ENCODE measurements at places on chromosomes 3 and 15. TPM values are rescaled to one million over a fixed set of nuclear protein-coding genes. Genes with fewer than 3 reads are reported as not detected.

The SEMA5B gene
- not detected for total RNA-seq

The NPAP1 gene
- total RNA-seq = not detected

The EIF2B5 gene
- total RNA-seq = 35.4 TPM

The SYNM gene
- 5.6 TPM for total RNA-seq

The CLRN1 gene
- not detected for total RNA-seq

The SPTBN5 gene
- total RNA-seq = 0.69 TPM

The MUC13 gene
- 0.17 TPM for total RNA-seq

The RETNLB gene
- not detected for total RNA-seq

The PLA2G4D gene
- not detected for total RNA-seq

DNA sequence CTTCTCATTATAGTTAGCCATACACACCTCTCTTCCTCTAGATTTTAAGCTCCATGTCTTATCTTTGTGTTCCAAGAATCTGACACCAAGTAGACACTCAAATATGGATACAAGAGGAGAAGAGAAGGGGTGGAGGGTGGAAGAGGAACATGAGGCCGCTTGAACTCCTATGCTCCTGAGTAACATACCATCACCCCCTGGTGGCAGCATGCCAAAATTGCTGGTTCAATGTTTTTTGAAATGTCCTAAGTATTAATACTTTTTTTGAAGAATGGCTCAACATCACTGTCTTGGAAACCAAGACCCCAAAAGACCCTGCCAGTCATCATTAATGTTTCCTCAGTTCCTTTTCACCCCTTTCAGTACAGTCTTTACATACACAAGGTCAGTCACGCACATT, 71.8 kb upstream of the HACD2 start:
- DNase-seq = no peak

GRCh38 chr3:160001850-160002623, 13.4 kb downstream of the IL12A start:
- DNase-seq = peak; percentile 38

DNA sequence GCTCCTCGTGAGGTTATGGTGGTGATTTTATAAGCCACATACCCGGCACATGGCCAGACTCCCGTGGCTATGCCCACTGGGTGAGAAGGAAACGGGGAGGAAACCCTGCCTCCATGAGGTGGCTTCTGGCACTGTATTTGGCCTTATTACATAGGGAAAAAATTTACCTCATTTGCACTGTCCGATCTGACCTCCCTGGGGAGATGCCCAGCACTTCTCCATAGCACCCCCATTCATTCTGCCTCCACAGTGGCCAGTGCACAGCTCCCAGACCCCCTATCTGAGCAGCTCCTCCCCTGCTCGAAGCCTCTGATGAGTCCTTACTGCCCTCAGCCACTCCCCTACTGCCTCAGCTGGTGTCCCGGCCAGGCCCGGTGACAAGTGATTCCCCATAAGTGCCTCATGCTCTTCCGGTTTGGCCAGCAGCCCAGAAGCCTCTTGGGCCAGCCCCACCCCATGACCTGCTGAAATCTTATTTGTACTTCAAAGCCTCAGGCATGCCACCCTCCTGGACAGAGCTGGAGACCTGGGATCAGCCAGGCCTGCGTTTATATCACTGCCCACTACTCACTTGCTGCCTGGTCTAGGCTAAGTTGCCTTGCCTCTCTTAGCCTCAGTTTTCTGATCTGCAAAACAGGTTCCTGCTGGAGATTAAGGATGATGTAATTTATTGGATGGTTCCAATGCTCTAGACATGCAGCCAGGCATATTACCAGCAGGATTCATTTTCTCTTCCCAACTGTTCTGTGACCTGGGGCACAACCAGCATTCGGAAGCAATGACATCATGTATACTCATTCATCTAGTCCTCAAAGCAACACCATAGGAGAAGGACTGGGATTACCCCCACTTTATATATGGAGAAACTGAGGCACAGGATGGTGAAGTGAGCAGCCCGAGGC, 30.6 kb upstream of the SLC6A6 start:
- DNase-seq = peak; percentile 54

DNA sequence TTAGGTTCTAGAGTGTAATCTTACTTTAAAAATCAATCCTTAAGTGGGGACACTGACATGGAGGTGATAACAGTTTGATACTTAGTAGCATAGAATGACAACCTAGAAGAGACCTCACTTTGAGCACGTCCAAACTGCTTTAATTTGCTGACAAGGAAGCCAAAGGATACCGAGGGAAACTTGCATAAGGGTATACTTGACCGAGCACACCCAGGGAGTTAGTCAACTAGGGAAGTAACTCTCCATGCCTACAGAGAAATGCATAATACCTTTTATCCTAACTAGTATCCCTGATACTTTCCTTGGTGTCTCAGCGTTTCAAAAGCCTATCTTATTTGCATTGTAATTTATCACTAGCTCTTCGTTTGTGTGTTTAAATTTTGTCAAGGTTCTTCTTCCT, 5.5 kb upstream of the TPRG1 start:
- DNase-seq = no peak

DNA sequence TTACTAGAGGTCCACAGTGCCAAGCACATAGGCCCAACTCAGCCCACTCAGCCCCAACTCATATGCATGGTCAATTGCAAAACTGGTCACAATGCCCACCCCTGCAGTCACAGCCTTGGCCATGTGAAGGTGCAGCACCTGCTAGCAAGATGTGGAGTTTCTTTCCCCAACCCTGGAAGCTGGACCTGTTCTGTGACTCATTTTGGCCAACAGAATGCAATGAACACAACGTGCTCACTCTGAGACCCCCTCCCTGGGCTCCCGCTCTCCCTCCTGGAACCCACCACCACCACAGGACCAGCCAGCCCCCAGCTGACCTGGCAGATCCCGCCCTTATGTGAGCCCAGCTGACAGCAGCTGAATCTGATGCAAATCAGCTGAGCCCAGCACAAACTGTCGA, 34.4 kb downstream of the ALDH1L1 start:
- no peak for DNase-seq

DNA sequence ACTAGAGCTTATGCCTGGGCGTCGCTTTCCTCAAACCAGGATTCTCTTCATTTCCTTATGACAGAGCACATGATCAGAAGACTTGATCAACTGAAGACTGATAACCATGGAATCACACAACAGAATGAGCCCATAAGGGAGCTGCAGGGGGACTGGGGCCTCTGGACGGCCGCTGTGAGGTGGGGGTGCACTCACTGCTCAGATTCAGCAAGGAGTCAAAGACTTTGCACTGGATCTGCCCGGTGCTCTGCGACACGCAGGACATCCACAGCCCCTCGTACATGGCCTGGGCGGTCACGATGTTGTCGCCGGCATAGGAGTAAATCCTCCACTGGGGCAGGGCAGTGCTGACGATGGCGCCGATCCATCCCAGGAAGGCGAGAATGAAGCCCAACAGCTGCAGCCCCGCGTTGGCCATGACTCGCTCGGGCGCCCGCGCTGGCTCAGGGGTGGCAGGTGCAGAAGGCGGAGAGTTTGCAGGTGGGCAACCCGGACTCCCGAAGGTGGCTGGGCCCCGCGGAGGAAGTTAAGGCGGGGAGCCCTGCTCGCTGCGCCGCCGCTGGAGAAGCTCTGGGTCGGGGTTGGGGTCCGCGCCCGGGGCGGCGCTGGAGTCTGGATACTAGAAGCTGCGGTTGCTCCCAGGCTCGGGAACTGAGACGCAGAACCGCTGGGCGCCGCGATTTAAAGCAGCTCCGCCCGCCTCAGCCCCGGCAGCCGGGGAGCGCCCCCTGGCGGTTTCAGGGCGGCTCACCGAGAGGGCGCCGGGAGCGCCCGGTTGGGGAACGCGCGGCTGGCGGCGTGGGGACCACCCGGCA, at the start of gene CLDN1:
CLDN1 (minus strand) TSS at position 658 of the 815 bp plus-strand sequence; CDS start at position 418, 240 bp downstream.
- DNase-seq = peak; percentile 63

- DNase-seq = no peak
These were observed 4.3 kb downstream of the CSRNP1 start for GRCh38 chr3:39149059-39149455.

GRCh38 chr15:45799508-45799907, 164.7 kb downstream of the SQOR start:
- DNase-seq = no peak

- no peak for DNase-seq
These were observed 244.7 kb upstream of the ST8SIA2 start for GRCh38 chr15:92149029-92149428.

DNA sequence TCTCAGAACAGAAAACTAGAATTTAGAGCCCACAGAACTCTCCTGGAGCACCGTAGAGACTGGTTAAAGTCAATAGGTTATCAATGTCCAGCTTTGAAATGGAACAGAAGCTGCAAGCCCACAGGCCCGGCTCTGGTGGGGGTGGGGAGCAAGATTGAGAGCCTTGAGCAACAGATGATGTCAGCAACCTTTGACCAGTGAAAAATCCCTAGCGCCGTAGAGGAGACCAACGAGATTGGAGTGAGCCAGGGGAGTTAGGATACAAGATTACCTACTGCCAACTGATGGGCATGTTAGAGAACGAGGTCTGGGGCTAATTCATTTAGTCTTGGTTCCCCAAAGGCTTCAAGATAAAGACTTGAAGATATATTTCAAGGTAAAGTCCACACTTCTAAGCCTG, 345.5 kb upstream of the LMCD1 start:
- no peak for DNase-seq

- DNase-seq = no peak
These were observed 34.1 kb downstream of the TSPAN3 start for GRCh38 chr15:77036537-77037387.

GRCh38 chr3:169432708-169433432, 230.6 kb downstream of the MECOM start:
- no peak for DNase-seq

GRCh38 chr3:154981664-154982063, 98.5 kb upstream of the MME start:
- DNase-seq = no peak

DNA sequence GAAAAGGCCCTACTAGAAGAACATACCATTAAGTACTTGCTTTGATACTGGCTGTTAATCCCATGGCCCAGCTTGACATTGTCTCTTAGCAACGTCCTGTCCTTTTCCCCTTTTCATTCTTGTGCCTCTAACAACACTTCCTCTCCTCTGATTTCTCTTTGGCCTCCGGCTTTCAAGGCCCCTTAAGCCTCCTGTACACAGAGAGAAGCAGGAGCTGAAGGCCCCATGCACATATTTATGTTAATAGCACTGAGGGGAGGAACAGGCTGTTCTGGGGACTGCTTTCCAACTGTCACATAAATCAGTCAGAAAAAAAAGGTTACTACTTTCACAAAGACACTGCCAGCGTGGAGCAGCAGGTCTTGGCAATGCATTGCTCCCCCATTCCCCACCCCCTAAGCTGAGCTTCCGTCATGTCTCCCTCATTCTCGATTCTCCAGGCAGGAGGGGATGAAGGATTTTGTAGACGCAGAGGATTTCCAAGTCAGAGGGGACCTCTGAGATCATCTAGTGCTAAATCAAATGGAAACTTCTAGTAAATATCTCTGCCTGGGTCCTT, 257.4 kb upstream of the ADAMTS9 start:
- no peak for DNase-seq

DNA sequence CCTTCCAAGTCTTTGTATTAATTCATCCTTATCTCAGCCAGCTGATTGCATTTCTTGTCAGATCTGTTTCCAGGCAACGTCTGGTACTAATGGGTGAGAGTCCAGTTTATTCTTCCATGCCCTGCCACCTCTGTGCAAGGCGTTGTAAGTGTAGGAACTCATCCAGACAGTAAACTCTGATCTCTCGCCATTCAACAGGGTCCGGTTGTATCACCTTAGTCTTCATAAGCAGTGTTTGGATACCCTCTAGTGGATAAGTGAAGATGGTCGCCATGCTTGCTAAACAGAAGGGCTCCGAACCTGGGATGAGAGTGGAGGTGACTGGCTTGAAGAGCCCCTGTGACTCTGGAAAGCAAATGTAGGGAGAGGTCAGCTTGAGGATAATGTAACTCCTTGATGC, 51.6 kb upstream of the CMTM7 start:
- peak; percentile 52 for DNase-seq

GRCh38 chr3:49310677-49311076, 29.2 kb downstream of the USP4 start:
- DNase-seq = no peak

DNA sequence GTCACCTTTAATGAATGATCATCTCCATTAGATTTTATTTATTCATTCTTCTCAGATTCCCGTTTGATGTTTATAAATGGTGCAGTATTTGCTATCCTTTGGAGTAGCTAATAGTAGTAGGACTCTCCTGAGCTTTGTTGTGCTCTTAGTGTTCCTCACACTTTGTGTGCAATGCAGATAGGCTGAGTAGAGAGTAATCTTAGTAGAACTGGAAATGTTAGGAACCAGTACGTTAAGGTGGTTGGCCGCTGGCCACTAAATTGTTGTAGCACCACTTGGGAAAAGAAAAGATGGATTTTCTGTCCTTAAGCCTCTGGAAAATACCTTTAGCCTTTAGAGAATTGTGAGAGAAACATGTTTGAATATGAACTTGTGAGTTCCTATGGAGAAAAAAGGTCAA, 19.9 kb upstream of the EBLN2 start:
- DNase-seq = no peak

- DNase-seq = no peak
These were observed 67.4 kb upstream of the FNDC3B start for GRCh38 chr3:171971919-171972514.

DNA sequence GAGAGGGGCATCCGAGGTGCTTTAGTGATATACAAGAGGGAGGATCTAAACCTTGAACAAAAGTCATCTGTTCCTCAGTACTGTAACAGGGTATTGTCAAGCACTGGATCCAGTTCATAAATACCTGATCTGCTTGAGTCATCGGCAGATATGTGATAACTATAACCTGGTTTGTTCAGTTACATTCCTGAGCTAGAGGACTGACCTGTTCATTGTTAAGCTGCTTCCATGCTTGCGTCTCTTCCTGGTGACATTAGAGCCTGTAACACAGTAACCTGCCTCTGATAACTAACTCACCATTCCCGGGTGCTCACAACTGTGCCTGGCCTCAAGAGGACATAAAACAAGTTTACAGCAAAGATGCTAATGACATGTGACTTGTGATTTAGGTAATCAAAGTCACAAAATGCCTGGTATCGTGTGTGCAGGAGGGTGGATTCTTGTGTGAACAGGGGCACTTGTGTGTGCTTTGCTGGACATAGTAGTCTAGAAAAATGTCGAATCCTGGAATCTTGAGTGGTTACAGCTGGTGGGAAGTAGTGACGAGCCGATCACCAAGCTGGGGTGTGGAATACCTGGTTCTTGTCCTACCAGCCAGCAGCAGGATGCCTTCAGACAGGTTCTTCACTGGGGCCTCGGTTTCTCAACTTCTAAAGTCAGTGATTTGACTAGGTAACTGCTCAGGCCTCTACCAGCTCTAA, 30.9 kb upstream of the POLR2M start:
- no peak for DNase-seq

DNA sequence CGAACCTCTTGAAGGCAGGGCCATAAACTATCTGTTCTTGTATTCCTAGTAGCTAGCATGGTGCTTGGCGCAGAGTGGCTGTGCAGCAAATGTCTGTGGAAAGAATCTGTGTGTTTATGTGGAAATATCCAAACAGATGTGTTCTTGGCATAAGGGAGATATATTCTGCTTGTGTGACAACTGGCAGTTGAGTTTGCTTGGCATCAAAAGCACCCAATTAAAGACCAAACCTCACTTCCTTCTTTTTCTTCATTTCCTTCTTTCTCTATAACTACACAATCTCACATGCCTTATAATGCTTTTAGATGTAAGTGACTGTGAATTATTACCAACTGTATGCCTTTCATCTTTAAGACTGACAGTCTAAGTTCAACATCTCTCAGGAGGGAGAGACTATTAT, 296.5 kb downstream of the SLC9A9 start:
- DNase-seq = no peak
